Panc1 (cell line): ENCODE measurements at places on chromosomes 6 and 20. TPM values are rescaled to one million over a fixed set of nuclear protein-coding genes. Genes with fewer than 3 reads are reported as not detected.
A peak's percentile ranks its signal among the peaks of the same experiment; 100 is the strongest.

- no peaks in the 10 kb centered on the region for H3K4me1 ChIP-seq
- H3K4me3 ChIP-seq, result no peak overlapping the region
- no peaks in the 10 kb centered on the region for H3K36me3 ChIP-seq
Observed at GRCh38 chr20:61699495-61700374, 365.9 kb downstream of the TAF4 start.

DNA sequence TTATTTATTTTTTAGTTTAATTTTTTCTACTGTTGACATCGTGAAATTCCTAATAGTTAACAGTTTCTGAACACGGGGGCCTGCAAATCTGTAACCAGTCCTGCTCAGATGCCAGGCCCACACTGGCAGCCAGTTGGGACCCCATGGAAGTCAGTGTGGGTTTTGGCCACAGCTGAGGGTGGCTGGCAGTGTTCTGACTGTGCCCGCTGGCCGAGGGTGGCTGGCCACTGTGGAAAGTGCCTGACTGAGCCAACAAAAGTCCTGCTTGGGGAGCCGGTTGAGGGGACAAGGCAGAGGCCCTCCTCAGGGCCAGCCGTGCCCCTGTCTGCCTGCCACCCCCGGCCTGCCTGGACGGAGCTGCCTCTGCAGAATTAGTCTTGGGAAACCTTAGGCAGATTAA, 4.1 kb upstream of the PMEPA1 start:
- peak overlapping the region; percentile 40; the same call in 1 of the 2 replicates for H3K27ac ChIP-seq
- H3K36me3 ChIP-seq, result no peaks in the 10 kb centered on the region
- no peaks in the 10 kb centered on the region for H3K27me3 ChIP-seq
- DNase-seq, result no peak
- no peak overlapping the region for H3K4me3 ChIP-seq
- H3K4me1 ChIP-seq, result peaks cover 46% of the 10 kb centered on the region

- H3K4me3 ChIP-seq, result no peak overlapping the region
- H3K27me3 ChIP-seq, result no peaks in the 10 kb centered on the region
- H3K27ac ChIP-seq, result no peak overlapping the region
- H3K36me3 ChIP-seq, result no peaks in the 10 kb centered on the region
- no peak for DNase-seq
Observed at GRCh38 chr6:91633374-91634111, 1046.7 kb upstream of the MAP3K7 start.

Gene USP49
- total RNA-seq, result 5.4 TPM

- no peak overlapping the region for H3K4me3 ChIP-seq
- H3K36me3 ChIP-seq, result peaks cover 3% of the 10 kb centered on the region; the same call in 1 of the 2 replicates
- no peaks in the 10 kb centered on the region for H3K4me1 ChIP-seq
- DNase-seq, result no peak
- H3K27me3 ChIP-seq, result no peaks in the 10 kb centered on the region
- no peak overlapping the region for H3K27ac ChIP-seq
Observed at GRCh38 chr6:135440087-135440792, 57.3 kb downstream of the AHI1 start.
